ENCODE measurements at places on chromosomes 2 and 18. TPM values are rescaled to one million over a fixed set of nuclear protein-coding genes. Genes with fewer than 3 reads are reported as not detected.

Gene DRC1
- not detected for total RNA-seq

Gene IL36A
- total RNA-seq: not detected

Gene ELOA2
- total RNA-seq: not detected

Gene CROCC2
- total RNA-seq: not detected
